ENCODE measurements at places on chromosomes 16 and 17.

- no peak for DNase-seq
Measured at GRCh38 chr17:360092-360750, 7.6 kb upstream of the RPH3AL start.

DNA sequence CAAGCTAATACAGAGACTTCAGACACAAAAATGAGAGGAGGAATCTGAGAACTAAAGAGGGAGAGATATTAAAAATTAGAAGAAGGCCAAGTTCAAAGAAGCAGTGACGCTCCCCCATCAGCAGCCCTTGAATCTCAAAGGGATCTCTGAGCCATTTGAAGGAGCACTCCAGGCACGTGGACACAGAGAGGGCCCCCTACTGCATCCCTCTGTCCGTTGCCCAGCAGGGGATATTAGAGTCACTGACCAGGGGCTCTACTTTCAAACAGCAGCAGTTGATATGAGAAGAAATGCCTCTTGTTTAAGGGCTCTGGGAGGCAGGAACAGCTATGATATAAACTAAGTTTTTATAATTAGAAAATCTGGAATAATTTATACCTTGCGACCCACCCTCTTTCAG, 479.0 kb upstream of the SALL1 start:
- no peak for DNase-seq

DNA sequence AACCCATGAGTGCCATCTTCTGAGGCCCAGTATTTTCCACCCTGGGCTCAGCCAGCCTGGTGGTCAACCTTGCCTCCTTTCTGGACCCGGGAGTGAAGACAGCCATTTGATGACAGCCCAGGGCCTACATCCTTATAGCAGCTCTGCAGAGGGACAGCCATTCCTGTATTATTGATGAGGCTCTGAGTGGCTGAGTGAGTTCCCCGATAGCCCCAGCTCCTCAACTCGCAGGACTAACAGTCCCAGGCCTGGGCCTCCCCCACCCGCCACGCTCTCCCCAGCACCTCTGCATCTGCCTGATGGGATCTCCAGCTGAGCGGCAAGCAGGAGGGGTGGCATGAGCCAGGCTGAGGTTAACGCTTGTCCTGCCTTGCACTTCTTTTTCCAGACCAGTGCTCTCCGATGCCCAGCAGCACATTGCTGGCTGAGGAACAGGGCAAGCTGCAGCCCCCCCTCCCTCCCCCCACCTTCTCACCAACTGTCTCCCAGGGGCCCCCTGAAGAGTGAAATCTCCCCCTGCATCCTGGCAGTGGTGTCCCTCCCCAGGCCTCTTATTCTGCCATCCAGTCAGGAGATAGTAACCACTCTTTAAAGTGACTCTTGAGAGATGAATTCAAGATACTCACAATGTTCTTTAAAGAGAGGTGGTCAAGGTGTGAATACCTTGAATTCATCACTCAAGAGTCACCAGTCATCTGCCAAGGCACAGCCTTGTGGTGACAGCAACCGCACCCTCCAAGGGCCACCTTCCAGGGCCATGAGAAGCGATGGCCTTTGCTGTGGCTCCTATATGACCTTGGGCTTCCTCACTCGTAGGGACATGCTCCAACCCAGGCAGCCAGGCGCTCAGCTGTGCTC, 23.5 kb downstream of the CACNG5 start:
- DNase-seq = no peak

- DNase-seq = no peak
Measured at GRCh38 chr17:46759141-46759540, 59.4 kb downstream of the WNT3 start.

- DNase-seq = peak; percentile 66
Measured at GRCh38 chr17:80082403-80083135, 18.8 kb upstream of the GAA start.

All from mucosa of gallbladder (tissue), 1 donor.